Stimulated activated CD8-positive, alpha-beta memory T cell treated with anti-CD3 and anti-CD28 coated beads, Interleukin-4, amount 100 ng/mL, for 1 hour (primary cell): ENCODE measurements at places on chromosomes 4 and X.

GRCh38 chr4:38684951-38685844 is 21.2 kb downstream of the KLF3 start:
- no peak for DNase-seq

DNA sequence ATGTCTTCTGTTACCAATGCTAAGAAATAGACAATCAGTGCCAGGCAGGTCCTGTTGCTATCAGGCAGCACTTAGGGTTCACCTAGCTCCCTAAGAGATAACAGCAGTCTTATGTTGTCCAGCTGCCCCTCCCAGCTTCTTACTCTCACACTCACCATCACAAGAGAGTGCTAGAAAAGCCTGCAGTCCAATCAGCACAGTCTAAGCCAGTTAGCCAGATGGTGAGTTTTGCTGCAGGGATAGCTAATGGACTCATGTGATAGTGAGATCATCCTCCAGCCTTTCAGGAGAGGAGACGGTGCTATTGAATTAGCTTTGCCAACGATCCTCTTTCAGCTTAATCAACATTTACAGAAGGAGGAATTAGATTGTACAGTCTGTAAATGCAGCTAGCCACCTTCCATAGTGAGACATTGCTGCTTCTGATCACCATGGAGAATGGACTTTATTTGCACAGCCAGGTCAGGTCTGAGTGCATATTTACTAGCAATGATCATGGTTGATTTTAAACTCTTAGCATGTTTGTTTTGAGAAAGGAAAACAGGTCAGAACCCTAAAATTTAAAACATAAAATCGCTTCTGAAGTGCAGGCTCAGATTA is 438.3 kb downstream of the CENPC start:
- DNase-seq = no peak

- DNase-seq = no peak
Measured at GRCh38 chr4:3514806-3515501, 17.3 kb downstream of the LRPAP1 start.

DNA sequence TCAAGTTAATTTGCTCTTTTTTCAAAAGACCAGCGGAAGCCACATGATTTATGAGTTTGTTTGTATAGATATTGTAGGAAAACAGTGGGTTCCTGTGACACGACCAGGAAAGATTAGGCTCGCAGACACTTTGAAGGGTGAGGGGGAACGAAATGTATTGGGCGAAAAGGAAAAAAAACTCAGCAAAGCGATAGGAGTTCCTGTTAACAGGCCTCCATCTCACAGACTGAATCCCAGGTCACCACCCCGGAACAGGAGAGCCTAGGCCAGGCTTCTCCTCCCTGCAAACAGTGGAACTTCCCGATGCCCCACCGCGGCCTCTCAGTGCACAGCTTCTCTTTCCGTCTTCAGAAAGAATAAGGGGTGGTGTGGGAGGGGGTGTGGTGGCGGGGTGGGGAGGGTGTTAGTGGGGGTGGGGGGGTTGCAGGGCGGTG is 181.8 kb upstream of the GPRIN3 start:
- DNase-seq = no peak

DNA sequence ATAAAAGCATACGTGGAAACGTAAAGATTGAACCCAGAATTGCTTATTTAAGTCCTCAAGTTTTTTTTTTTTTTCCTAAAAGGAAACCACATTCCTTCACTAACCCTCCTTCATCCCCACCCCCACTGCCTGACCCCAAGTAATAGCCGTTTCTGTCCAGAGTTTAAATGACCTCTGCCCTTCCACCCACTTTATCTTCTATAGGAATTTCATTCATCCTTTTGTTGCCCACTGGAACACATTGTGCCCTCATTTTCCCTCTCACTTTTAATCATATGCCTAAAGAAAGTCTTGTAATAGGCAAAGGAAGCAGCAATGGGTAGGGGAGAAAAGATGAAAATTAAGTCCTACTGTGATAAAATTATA is 62.7 kb downstream of the SH3RF1 start:
- no peak for DNase-seq

GRCh38 chr4:82711158-82711785 is 87.3 kb downstream of the SCD5 start:
- DNase-seq = no peak
